Activated CD4-positive, alpha-beta T cell treated with anti-CD3 and anti-CD28 coated beads, Interleukin-2, amount 50 U/mL, for 24 hours (primary cell): ENCODE measurements at places on chromosomes 5 and 9.

- DNase-seq = no peak
Measured at GRCh38 chr9:71676460-71676859, 91.9 kb downstream of the CEMIP2 start.

DNA sequence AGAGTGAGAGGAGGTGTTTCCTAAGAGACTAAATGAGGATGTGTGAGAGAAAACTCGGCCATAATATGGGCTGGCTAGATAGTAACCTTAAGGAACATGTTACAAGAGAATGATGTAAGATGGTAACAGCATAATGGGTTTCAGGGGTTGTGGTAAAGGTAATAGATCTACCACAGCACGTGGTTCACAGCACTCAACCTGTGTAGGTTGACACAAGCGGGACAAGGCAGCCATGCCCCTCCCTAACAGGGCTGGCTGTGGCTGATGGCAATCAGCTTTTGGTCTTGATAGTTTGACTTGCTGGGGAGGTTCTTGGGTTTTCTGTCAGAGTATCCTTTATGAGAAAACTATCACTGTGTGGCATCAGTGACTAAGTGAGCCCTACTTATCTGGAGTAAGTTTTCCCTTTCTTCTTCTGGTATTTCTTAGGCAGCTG is 138.6 kb downstream of the TRIO start:
- DNase-seq = no peak

GRCh38 chr5:77775790-77776553 is at the start of gene TBCA:
TSS of gene TBCA (minus strand) at chr5:77776339. CDS start at chr5:77776257, 82 bp downstream.
- DNase-seq = peak; percentile 79

DNA sequence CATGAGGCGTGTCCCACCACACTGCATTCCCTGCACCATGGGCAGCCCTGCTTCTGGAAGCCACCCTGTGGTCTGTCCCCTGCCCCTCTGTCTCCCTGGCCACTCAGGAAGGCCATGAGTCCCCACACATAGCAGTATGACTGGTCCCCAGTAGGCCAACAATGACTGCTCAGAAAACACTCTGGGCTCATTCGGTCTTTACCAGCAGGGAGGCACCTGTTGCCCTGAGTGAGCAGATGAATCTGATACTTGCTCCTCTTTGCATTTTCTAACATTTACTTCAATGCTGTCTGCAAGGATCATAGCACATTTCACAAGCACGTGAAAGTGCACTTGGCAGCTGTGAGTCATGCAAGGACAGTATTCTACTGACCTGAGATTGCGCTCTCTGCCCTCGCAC is 365.4 kb upstream of the IRX1 start:
- no peak for DNase-seq

GRCh38 chr5:147411359-147412319 is 98.2 kb downstream of the DPYSL3 start:
- DNase-seq = no peak

DNA sequence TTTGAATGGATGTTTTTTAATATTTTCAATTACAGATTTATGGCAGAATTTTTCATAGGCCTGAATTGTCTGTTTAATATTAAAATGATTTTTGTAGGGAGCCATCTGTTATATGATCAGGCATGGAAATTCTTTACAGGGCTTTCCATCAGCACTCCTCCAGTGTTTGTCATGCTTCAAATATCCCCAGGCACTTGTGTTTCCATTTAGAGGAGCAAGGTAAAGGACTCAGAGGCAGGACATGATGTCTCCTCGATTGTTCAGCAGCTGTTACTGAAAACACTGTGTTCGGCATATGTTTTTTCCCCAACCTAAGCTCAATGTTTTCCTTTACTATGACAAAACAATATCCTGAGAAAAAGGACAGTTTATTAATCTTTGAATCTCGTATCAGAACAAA is 172.3 kb upstream of the RFX3 start:
- DNase-seq = no peak

DNA sequence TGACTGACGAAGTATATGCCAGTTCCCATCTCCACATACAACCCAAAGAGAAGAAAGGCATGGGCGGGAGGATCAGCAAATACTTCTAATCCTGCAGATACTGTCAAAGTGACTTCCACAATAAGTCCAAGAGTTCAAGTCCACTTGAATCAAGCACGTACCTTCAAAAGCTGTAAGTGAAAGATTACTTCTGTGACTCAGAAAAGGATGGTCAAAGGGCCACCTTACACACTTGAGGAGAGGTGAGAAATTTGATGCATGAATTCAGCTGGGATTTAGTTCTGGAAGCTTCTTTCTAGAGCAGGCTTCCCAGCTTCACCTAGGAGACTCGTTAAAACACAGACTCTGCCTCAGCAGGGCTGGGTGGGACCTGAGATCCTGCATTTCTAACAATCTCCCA is 357.5 kb downstream of the GLIS3 start:
- DNase-seq = no peak

- DNase-seq = no peak
Measured at GRCh38 chr5:81246697-81247096, 13.6 kb downstream of the CKMT2 start.
